SHP77 treated with DMSO at 0.1 percent for 48 hours (cell line): ENCODE measurements at places on chromosomes 5 and 9.

DNA sequence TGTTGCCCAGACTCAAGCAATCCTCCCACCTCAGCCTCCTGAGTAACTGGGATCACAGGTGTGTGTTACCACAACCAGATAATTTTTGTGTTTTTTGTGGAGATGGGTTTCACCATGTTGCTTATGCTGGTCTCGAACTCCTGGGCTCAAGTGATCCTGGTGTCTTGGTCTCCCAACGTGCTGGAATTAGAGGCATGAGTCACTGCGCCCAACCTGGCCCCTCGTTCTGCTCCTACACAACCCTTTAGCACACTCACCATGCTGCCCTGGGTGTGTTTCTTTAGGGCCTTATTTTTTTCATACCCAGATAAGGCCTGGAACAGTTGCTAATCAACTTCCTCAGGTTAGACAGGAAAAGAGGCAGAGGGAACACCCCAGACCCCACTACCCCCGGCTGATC is 2.6 kb downstream of the PDZD2 start:
- no peak for DNase-seq

GRCh38 chr5:37615184-37615583 is 224.7 kb downstream of the GDNF start:
- DNase-seq, result no peak

DNA sequence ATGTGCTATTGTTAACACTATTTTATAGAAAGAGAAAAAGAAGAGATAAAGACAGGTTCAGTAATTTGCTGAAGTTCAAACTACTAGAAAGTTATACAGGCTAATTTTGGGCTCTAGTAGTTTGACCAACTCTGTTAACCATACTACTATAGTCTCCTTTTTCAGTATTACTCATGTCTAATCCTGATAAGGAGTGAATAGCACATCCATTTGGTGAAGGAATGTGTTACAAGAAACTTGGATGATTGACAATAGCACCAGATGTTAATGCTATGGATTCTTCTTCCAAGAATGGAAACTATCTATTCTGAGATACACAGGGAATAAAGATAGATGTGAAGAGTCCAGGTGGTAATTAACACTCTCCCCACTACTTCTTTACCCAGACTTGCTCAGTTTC is 677.3 kb downstream of the PRELID2 start:
- DNase-seq, result no peak

GRCh38 chr9:135850737-135851136 is 56.6 kb downstream of the CAMSAP1 start:
- no peak for DNase-seq

- no peak for DNase-seq
Measured at GRCh38 chr5:170448221-170448620, 55.6 kb upstream of the KCNIP1 start.

- no peak for DNase-seq
Measured at GRCh38 chr5:35804201-35804653, 52.5 kb upstream of the IL7R start.

DNA sequence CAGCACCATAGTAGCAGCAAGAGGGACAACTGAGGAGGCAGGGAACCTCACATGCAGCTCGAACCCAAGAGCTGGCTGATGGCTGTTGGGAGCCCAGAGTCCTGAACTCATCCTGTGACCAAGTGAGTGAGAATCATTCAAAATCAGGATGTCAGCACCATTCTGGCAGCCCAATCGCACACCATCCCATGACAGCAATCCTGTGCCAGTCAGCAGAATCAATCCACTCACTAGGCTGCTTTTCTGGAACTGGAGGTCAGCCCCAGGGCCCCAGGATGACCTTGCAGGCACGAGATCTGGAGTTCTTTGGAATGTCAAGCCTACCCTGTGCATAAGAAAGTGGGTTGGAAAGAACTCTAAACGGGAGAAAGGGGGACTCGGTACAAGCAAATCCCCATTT is 67.8 kb upstream of the TAF11L2 start:
- no peak for DNase-seq

- no peak for DNase-seq
Measured at GRCh38 chr5:171428809-171429542, 9.5 kb downstream of the FGF18 start.

DNA sequence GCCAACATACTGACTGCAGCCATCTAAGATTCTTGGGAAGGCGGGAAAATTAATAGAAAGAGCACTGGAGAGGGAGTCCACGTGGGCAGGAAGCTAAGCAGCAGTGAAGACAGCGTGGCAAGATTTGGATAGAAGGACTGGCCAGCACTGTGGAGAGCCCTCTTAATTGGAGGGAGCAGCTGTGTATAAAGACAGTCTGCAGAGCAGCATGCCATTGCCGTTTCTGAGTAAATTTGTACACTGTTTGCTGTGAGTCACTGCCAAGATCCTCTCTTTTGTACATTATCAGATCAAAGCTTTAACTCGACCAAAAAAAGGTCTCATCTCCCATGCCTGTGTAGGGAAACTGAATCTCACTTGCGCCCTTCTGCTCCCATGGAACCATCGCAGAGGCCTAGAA is 45.3 kb downstream of the INSYN2B start:
- DNase-seq, result no peak

GRCh38 chr5:107687404-107687803 is 16.7 kb upstream of the EFNA5 start:
- DNase-seq, result no peak

GRCh38 chr9:97809666-97810344 is 43.2 kb upstream of the FOXE1 start:
- DNase-seq, result no peak

- no peak for DNase-seq
Measured at GRCh38 chr9:76887951-76888350, 18.0 kb downstream of the PRUNE2 start.

GRCh38 chr5:57576317-57576716 is 93.7 kb upstream of the ACTBL2 start:
- no peak for DNase-seq

- no peak for DNase-seq
Measured at GRCh38 chr5:151019331-151019730, 1.1 kb upstream of the GPX3 start.

GRCh38 chr9:4755026-4755609 is 14.1 kb upstream of the AK3 start:
- DNase-seq, result no peak

GRCh38 chr9:88971131-88971960 is 19.9 kb upstream of the S1PR3 start:
- DNase-seq, result no peak

- no peak for DNase-seq
Measured at GRCh38 chr5:172733974-172734346, 37.0 kb downstream of the DUSP1 start.

DNA sequence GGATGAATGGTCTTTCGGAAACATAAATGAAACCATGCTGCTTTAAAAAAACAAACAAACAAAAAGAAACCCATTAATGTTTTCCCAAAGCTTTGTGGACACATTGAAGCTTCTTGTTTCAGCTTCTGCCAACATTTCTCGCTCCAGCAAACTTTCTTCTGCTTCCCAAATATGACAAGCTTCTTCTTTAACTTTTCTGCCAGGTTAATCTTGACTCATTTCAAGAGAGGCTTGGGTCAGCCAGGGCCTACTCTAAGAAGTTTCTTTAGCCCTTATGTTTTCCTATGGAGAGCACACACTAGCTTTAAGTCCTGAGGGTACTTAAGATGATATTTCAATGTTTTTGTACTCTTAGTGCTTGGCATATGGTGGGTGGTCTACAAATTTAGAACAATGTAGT is 6.1 kb downstream of the ANXA1 start:
- no peak for DNase-seq

DNA sequence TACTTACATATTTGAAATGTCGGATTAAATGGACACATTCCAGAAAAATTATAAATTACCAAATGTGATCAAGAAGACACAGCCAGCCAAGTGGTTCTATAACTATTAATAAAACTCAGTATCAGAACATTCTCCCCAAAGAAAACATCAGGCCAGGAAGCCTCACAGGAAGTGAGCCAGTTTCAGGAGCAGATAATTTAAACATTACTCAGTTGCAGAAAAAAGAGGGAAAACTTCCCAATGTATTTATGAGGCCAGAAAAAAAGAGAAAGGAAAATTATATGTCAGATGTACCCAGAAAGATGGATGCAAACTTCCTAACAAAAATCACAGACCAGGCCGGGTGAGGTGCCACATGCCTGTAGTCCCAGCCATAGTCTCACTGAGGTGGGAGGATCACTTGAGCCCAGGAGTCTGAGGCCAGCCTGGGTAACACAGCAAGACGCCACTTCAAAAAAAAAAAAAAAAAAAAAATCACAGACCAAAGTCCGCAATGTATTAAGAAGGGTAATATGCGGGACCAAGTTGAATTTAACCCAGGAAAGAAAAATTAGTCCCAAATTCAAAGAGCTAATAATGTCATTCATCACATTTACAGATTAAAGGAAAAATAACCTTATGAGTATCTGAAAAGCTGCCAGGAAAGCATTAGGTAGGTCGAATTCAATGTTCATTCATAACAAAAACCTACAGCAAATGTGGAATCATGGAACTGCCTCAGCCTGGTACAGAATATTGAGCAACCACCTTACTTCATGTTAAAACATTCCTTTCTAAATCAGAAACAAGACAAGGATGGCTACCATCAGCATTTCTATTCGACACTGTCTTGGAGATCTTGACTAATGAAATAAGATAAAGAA is 37.2 kb upstream of the NRARP start:
- DNase-seq, result no peak

GRCh38 chr9:6224393-6225154 is 9.0 kb downstream of the IL33 start:
- DNase-seq, result no peak

GRCh38 chr5:142981475-142981874 is 211.3 kb downstream of the ARHGAP26 start:
- DNase-seq, result no peak

DNA sequence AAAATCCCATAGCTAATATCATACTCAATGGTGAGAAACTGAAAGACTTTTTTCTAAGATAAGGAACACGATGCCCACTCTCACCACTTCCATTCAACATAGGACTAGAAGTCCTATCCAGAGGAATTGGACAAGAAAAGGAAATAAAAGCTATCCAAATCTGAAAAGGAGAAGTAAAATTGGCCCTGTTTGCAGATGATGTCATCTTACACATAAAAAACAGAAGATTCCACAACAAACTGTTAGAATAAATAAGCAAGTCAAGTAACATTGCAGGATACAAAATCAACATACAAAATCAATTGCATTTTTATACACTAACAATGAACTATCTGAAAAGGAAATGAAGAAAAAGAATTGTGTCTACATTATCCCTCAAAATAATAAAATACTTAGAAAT is 308.0 kb downstream of the MCTP1 start:
- DNase-seq, result no peak

DNA sequence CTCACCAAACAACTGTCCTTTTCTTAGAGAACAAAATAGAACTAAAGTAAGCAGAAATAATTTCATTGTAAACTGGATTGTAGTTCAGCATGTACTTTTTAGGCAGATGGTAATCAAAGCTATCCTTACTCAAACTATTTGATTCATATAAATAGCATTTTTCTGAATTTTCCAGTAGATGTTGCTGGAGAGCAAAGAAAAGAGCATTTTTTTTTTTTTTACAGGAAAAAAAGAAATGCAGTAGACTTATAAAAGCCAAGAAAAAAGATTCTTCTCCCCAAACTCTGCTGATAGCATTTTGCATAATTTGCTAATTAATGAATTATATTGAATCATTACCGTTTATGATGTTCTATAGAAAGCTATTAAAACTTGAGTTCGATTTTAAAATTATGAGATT is 715.3 kb upstream of the WWC1 start:
- DNase-seq, result no peak
